H7 (cell line): ENCODE measurements at places on chromosomes 7 and 10. TPM values are rescaled to one million over a fixed set of nuclear protein-coding genes. Genes with fewer than 3 reads are reported as not detected.

The CHST15 gene
- 15.7 and 18.4 TPM in 2 replicates for total RNA-seq

The TRPV6 gene
- total RNA-seq, result 0.17 and 0.22 TPM in 2 replicates

The MMD2 gene
- not detected in 2 replicates for total RNA-seq

The SSBP1 gene
- total RNA-seq, result 165 and 173 TPM in 2 replicates

The KLF14 gene
- 0.07 TPM in 1 of 2 replicates, not detected in the other for total RNA-seq

The GRM3 gene
- 0.10 and 0.30 TPM in 2 replicates for total RNA-seq

The CCL24 gene
- total RNA-seq, result not detected in 2 replicates

The VCL gene
- total RNA-seq, result 194 and 200 TPM in 2 replicates

The HOXA1 gene
- 0.10 TPM in 1 of 2 replicates, not detected in the other for total RNA-seq

The CUL1 gene
- total RNA-seq, result 46.7 and 52.0 TPM in 2 replicates

The CPA2 gene
- total RNA-seq, result not detected in 2 replicates

The AGAP5 gene
- 4.4 and 6.0 TPM in 2 replicates for total RNA-seq

The AKR1C4 gene
- total RNA-seq, result not detected in 2 replicates

The ANK3 gene
- 21.7 and 38.6 TPM in 2 replicates for total RNA-seq

The CASTOR2 gene
- total RNA-seq, result 22.3 and 28.5 TPM in 2 replicates

The GRM8 gene
- total RNA-seq, result 1.1 and 2.1 TPM in 2 replicates

The LIPJ gene
- total RNA-seq, result not detected in 2 replicates

The OGDHL gene
- 26.3 and 31.9 TPM in 2 replicates for total RNA-seq

The TMEM225B gene
- total RNA-seq, result 0.48 and 0.52 TPM in 2 replicates

The RASSF4 gene
- 9.1 and 13.6 TPM in 2 replicates for total RNA-seq

The SLC39A12 gene
- 0.03 TPM in 1 of 2 replicates, not detected in the other for total RNA-seq

The PDSS1 gene
- total RNA-seq, result 17.4 and 18.1 TPM in 2 replicates

The NKX2-3 gene
- total RNA-seq, result not detected in 2 replicates

The TMEM209 gene
- 25.1 and 25.5 TPM in 2 replicates for total RNA-seq

The CCDC6 gene
- 22.0 and 27.7 TPM in 2 replicates for total RNA-seq

The NSUN6 gene
- 7.2 and 10.3 TPM in 2 replicates for total RNA-seq

The MEIG1 gene
- total RNA-seq, result not detected in 2 replicates

The SPDYE9 gene
- not detected in 2 replicates for total RNA-seq

The C10orf67 gene
- not detected in 2 replicates for total RNA-seq

The SPDYE1 gene
- total RNA-seq, result not detected in 2 replicates

The THNSL1 gene
- total RNA-seq, result 5.9 and 8.9 TPM in 2 replicates

The SLC12A9 gene
- 21.9 and 27.9 TPM in 2 replicates for total RNA-seq

The STEAP1B gene
- total RNA-seq, result 16.0 and 22.7 TPM in 2 replicates

The ZNF467 gene
- 0.04 and 0.55 TPM in 2 replicates for total RNA-seq

The OPTN gene
- 4.8 and 6.9 TPM in 2 replicates for total RNA-seq

The GIMAP7 gene
- total RNA-seq, result not detected in 2 replicates

The RSPH10B2 gene
- 0.31 and 0.37 TPM in 2 replicates for total RNA-seq

The TMEM196 gene
- total RNA-seq, result 0.04 and 0.21 TPM in 2 replicates

The ASB10 gene
- total RNA-seq, result not detected in 2 replicates

The SEMA3A gene
- total RNA-seq, result 22.1 and 25.7 TPM in 2 replicates

The UCN3 gene
- not detected in 2 replicates for total RNA-seq

The CNNM1 gene
- total RNA-seq, result 0.52 and 0.66 TPM in 2 replicates

The AGBL3 gene
- total RNA-seq, result 1.00 and 1.7 TPM in 2 replicates

The CYP26C1 gene
- 0.26 and 0.28 TPM in 2 replicates for total RNA-seq

The GPR141 gene
- not detected in 2 replicates for total RNA-seq

The OR2A1 gene
- 0.74 TPM in 1 of 2 replicates, not detected in the other for total RNA-seq

The CYP2C19 gene
- total RNA-seq, result 0.04 and 0.14 TPM in 2 replicates
